A549 (cell line): ENCODE measurements at places on chromosomes 2 and 18. TPM values are rescaled to one million over a fixed set of nuclear protein-coding genes. Genes with fewer than 3 reads are reported as not detected.

DNA sequence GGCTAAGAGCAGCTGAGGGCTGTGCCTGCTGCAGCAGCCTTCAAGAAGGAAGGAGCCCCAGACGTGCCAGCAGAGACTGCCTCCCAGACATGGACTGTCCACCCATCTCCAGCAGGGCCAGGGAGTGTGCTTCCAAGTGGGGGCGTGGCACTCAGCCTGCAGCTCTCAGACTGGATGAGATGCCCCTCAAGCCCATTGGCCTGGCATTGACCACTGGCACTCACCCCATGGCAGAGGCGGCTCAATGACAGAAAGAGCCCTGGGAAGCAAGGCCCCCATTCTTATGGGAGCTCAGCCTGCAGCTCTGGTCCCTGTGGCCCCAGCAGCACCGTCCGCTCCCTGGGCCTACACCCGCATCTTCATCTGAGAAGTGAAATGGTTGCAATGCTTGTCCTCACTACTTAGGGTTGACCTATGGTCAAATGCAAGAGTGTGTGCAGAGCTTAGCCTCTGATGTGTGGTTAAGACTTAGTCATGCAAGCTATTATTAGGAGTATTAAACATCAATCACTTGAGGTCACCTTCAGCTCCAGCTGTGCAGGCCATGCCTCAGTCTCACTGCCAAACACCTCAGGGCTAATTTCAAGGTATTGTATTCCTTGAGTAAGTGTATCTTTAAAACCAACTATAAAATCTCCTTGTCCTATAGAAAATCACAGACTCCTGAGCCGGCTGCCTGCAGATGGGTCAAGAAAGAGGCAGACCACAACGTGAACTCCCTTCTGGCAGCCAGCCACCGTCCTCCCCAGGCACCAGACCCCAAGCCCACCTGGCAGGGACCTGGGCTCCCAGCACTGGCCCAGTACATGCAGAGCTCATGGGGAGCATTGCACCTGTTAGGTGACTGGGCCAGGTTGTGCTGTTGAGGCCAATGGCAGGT lies 194.8 kb downstream of the NDUFA10 start:
- no peak for DNase-seq

GRCh38 chr2:200369886-200370285 lies 63.4 kb downstream of the SPATS2L start:
- DNase-seq = no peak

Gene LRRC30
- not detected in 3 replicates for polyA plus RNA-seq

Gene ASB1
- polyA plus RNA-seq = 24.6 to 26.8 TPM (median 26.0 TPM) in 3 replicates
